ENCODE measurements at places on chromosomes 11 and 22.

DNA sequence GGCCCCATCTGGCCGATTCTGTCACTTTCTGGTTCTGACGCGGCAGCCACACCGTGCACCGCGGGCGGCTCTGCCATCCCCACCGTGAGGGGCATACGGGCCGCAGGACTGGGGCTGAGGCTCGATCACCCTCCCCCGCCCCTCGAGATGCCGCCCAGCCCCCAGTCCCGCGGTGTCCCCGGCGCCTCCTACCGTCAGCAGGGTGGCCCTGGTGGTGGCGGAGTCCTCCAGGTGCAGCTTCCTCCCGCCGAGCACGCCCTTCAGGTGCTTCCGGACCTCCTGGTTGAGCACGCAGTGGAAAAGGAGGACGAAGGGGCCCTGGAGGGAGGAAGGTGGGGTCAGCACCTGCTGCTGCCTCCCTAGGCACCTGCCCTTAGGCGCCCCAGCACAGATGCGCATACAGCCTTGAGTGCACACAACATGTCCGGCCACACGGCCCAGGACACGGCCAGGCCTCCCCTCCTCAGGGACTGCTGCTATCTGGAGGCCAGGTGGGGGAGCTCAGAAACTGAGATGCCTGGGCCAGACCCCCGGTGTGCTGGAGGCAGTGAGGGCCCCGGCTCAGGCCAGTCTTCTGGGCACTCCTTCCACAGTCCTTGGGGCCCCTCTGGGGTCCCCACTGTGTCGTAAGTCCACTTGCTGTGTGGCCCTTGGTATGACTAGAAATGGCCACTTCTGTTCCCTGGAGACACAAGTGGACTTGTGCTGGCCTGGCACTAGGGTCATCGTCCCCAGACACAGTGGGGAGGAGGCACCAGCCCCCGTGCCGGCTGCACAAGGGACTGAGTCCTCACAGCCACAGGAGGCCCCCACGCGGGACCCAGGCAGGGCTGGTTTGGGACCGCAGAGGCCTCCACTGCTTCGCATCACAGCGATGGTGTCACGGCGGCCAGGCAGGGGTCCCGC is 31.5 kb downstream of the TRMU start:
- DNase-seq: no peak

GRCh38 chr22:17057959-17058814 is 26.6 kb upstream of the IL17RA start:
- peak; percentile 35 for DNase-seq

GRCh38 chr22:23828800-23829680 is 9.8 kb downstream of the DERL3 start:
- DNase-seq: no peak

- no peak for DNase-seq
Observed at GRCh38 chr22:43566021-43566420, 154.2 kb downstream of the MPPED1 start.

GRCh38 chr22:20319041-20319744 is 667 bp downstream of the DGCR6L start:
- no peak for DNase-seq

GRCh38 chr11:34501949-34502348 is 11.6 kb downstream of the ELF5 start:
- DNase-seq: no peak

DNA sequence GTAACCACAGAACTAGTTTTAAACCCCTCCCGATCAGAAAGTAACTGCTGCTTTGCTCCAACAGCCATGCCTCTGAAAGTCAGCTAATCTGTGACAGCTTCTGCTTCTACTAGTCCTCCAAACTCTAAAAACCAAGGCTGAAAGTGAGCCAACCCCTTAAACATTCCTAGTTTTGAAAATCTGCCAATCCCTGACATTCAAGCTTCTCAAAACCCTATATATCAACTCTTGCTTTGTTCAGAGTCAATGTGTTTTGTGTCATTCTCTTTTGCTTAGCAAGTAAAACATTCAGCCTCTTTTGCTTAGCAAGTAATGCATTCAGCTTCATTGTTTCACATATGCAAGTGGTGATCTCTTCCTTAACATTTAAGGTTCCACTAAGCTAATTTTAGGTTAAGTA is 56.9 kb downstream of the ATG16L2 start:
- no peak for DNase-seq

DNA sequence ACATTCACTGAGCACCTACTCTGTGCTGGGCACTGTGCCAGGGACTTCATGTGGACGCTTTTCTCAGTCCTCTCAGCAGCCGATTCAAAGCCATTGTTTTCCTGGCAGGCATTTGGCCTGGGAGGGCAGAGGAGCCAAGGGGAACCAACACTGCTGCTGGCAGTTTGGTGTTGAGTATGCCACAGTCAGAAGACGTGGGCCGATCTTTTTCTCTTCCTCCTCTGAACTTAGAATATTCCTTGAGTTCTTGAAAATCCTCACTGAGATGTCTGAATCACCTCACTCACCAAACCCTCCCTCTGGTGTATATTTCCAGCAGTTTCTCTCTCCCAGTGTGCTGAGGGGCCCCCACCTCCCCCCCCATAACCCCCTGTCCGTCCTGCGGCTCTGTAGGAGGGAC is 114.5 kb upstream of the CRYBB3 start:
- no peak for DNase-seq

DNA sequence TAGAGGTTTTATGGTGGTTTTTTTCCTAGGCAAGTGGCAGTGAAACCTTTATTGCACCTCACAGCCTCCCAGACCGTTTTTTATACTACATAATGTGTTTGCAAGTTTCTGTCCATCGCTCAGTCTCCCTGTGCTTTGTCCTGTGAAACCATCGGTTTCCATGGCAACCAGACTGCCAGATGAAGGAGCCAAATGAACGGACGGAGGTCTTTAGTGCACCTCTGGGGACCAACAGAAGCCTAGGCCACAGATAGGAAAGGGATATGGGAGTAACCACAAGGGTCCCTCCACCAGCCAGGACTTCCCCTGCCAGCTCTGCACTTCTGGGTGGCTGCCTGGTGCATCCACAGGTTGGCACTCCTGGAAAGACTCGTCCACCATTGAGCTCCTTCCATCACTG is 165.0 kb downstream of the CHST1 start:
- no peak for DNase-seq

DNA sequence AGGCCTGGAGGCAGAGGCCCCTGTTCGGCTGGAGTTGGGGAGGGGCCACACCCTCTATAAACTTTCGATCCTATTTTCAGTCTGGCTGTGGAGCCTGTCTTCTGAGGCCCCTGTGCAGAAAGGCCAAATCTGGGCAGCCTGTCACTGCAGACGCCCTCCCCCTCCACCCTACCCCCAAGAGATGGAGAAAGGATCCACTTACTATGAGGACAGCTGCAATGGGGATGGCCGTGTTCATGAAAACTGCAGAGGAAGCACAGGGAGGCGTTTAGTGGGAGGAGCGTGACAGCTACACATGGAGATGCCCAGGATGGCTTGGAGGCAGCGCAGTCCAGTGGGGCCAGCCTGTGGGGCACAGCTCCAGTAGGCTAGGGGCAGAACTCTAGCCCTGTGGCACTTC is 43.5 kb upstream of the KCNJ11 start:
- no peak for DNase-seq

DNA sequence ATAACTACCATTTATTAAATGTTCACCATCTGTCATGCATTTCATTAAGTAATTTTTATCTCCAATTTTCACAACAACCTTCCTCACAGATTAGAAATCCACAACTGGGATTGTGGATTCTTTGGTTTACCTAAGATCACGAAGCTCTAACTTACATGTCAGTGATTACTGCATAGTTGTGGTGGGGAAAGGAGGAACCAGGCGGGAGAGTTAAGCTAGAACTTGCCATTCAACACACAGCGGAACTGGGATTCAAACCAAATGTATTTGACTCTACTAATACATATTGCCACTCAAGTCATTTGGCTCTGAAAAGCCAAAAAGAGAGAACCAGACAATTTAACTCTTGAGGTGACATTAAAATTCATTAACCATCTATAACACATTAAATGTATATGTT is 10.4 kb upstream of the LAYN start:
- peak; percentile 27 for DNase-seq

- no peak for DNase-seq
Observed at GRCh38 chr22:50721257-50721844, 16.7 kb upstream of the ACR start.

DNA sequence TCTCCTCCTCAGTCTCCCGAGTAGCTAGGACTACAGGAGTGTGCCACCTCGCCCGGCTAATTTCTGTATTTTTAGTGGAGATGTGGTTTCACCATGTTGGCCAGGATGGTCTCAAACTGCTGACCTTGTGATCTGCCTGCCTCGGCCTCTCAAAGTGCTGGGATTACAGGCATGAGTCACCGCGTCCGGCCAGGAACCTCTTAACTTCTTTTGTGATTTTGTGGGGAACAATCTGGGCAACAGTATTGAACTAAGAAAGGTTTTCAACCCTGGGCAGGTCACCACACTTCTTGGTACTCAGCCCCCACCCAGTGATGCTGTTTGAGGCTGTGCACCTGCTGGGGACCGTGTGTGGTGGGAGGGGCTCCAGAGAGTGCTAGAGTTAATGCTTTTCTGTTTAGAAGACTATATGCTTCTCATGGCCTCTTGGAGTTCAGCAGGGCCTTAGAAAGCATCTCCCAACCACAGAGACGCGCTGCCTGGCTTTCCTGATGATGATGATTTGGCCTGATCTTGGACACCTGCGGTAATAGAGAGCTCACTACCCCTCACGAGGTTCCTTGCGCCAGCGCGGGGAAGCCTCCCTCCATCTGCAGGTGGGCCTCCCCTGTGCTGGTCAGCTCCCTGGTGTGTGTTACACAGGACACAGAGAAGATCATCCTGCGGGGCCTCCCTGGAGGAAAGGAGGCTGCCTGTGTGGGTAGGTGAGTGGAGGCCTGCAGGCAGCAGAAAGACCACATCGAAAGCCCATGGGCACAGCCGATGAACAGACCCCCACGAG is 1.2 kb downstream of the DENND6B start:
- DNase-seq: no peak

DNA sequence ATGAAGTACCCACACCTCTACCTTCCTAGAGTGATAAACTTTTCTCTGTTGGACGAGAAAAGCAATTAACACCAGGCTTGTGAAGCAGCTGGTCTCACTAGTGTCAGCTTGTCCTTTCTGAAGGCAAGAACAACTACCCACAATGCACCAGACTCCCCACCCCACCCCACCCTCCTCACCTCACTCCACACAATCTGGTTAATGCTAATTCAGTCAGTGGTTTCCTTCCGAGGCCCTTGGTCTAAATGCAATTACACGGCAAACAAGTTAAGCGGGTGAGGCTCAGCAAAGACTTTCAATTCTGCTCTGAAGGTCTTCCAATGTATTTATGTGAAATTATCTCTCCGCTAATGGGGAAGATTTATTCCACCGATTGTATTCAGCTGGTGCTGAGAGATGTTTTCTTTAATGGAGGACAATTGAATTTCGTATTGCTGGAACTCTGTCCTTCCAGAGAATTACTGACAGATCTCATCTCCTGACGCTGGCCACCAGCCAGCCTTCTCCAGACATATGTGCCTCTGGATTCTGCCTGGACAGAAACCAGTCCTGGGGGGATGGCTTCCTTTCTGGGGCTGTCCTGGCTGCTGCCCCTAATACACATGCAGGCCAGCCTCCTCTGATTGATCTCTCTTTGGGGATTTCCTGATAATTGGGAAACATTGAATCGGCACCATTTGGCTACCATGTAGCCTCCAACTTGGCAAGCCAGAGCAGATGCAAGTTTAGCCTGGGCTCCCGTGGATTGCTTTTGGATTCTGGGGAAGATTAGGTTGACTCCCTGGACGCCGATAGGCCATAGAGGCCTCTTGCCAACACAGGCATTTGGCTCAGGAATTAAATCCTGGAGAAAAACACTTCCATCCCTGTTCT is 165.8 kb upstream of the NARS2 start:
- DNase-seq: no peak

DNA sequence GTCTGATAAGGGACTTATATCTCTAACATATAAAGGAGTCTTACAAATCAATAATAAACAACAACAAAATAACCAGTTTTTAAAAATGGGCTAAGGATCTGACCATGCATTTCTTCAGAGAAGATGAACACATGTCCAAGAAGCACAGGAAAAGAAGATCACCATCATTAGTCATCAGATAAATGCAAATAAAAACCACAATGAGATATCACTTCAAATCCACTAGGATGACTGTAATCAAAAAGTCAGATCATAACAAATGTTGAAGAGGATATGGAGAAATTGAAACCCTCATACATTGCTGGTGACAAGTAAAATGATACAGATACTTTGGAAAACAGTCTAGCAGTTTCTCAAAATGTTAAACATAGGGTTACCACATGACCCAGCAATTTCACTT is 61.2 kb upstream of the MYOD1 start:
- DNase-seq: no peak

GRCh38 chr11:75246671-75247350 is 6.2 kb downstream of the TPBGL start:
- no peak for DNase-seq

GRCh38 chr11:69542314-69543168 is 61.1 kb downstream of the LINC01488 start:
- DNase-seq: no peak

GRCh38 chr11:88531831-88532230 is 194.3 kb upstream of the CTSC start:
- DNase-seq: no peak

GRCh38 chr11:71461696-71462095 is 8.7 kb downstream of the NADSYN1 start:
- no peak for DNase-seq

GRCh38 chr11:129894278-129895125 is 876 bp downstream of the NFRKB start:
- DNase-seq: no peak

DNA sequence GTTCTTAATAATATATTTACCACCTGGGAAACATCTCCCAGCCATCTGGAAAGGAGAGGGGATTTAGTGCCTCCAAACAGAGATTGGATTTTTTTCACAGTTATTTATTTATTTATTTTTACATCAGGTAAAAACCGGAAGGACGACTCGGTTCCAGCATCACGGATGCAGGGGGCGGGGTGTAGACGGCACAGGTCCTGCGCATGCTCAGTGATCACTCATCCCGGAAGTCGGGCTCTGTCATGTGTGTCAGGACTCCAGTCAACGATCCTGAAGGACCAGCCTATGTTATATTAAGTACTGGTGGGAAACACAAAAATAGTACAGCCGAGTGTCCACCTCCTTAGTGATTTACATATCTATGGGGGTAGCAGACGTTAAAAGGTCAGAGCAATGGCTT is 467.6 kb downstream of the NTM start:
- no peak for DNase-seq

- DNase-seq: no peak
Observed at GRCh38 chr11:12243911-12244550, 133.3 kb upstream of the PARVA start.

DNA sequence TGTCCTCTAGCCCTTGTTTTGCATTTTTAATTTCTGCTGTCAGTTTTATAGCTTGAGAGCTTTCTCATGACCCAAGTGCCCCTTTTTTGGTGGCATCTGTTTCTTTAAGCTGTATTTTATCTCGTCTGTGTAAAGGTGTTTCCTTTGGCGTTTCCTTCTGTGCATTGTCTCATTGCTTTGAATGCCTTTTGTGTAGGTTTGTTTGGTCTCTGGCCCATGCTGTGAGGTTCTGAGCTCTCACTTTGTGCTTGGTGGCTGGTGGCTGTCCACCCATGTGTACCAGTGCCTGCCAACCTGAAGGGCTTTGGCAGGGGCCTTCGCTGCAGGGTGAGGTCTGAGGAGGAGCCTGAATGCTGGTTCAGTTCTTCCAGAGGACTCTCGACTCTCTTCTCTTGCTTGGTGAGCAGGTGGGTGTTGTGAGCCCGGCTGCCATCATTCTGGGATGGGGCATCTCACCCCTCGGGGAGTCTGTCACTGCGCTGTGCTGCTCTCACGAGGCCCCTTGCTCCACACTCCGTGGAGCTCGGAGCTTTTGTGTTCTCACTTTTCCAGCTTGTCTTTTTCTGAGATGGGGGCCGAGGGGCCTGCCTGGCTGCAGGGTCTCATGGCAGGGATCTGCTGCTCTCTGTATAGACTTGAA is 14.9 kb downstream of the AP2A2 start:
- no peak for DNase-seq
